Activated CD4-positive, alpha-beta T cell treated with anti-CD3 and anti-CD28 coated beads for 24 hours (primary cell): ENCODE measurements at places on chromosomes 6 and 20.
A peak's percentile ranks its signal among the peaks of the same experiment; 100 is the strongest.

DNA sequence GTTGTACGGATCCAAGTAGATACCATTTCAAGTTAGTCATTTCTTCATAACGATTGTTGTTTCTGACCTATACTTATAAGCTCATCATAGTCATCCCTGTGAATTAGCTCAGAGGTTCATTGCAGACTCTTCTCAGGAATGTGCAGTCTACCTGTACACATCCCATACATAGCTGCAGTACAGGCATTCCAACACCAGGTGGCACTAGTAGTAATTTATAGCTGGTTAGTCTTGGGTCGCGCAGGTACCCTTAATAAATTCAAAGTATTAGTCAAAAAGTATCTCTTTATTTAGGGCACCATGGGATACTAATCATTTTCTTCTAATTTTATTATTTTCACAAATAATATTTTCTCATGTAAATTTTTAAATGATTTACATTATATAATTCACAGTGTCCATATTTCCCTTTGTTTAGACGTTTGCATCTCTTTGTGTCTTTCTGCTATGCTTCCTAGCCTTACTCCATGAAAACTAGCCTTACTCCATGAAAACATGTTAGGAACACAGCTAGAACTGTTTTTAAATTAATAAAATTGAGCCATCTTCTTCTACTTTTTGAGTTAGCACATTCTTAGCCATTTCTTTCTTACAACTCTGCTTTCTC lies 128.6 kb upstream of the FAM83B start:
- DNase-seq = peak; percentile 16

- DNase-seq = no peak
Measured at GRCh38 chr6:164897523-164898235, 411.7 kb downstream of the C6orf118 start.

- DNase-seq = no peak
Measured at GRCh38 chr20:59966428-59966827, 8.2 kb downstream of the CDH26 start.

GRCh38 chr20:6632187-6632586 lies 135.3 kb upstream of the BMP2 start:
- no peak for DNase-seq

- no peak for DNase-seq
Measured at GRCh38 chr6:99225172-99225571, 124.3 kb downstream of the FAXC start.

DNA sequence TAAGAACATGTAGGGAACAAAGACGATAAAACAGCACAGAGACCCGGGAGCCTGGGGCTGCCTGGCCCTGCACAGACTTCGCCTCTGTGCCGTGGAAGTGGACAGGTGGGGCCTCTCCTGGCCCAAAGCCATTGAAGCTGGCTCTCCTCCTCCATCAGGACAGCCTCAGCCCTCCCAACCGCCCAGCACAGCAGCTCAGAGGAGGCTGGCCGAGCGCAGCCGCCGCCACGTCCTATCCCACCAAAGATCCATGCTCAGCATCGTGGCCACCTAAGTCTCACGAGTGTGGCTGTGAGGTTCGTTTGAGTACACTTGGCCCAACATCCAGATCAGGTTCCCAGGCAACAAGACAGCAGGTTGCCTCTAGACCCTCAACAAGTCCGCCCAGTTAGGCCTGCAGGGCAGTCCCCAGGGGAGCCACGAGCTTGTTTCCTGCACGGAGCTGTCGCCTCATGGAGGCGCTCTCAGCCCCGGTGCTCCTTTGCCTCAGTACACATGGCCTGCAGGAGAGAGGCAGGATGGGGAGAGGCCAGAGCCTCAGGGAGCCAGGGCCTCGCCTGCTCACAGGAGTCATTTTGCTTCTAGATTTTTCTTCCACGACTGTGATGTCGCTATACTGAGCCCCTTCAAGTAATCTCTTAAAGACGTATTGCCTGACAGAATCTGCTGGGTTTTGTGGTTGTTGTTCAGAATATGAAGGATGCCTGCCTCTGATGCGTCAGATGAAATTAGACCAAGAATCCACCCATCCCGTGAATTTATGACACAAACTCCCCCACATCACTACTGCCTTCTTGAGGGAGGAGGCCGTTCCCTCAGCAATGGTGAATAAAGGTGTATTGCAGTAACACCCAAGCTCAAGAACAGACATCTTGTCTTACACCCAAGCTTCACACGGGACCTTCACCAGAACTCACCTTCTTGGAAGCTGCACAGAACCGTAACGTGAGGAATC lies 102.7 kb downstream of the RNASET2 start:
- DNase-seq = no peak

GRCh38 chr6:37171970-37172812 lies 2.2 kb downstream of the PIM1 start:
- peak; percentile 84 for DNase-seq

DNA sequence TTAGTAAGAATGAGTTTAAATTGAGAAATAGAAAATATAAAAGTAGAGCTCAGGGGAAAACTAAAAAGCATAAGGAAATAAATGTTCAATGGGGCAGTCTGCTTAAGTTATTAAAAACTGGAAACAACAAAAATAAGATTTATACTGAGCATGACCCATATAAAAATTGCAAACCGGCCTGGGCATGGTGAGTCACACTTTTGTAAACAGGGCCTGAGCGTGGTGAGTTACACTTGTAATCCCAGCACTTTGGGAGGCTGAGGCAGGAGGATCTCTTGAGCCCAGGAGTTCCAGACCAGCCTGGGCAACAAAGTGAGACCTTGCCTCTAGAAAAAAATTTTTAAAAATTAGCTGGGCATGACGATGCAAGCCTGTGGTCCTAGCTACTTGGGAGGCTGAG lies 74.6 kb downstream of the TMEM244 start:
- DNase-seq = no peak

DNA sequence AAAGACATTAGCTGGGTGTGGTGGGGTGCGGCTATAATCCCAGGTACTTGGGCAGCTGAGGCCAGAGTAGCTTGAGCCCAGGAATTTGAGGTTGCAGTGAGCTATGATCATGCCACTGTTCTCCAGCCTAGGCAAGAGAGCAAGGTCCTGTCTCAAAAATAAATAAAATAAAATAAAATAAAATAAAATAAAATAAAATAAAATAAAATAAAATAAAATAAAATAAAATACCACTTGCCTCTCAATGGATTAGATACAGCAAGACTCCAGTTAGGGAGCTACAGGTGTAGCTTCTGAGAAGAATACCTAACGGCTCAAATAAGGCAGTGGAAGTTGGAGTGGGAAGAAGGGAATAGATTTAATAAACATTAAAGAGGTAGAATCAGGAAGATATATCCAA lies 13.7 kb upstream of the PAK5 start:
- DNase-seq = no peak

DNA sequence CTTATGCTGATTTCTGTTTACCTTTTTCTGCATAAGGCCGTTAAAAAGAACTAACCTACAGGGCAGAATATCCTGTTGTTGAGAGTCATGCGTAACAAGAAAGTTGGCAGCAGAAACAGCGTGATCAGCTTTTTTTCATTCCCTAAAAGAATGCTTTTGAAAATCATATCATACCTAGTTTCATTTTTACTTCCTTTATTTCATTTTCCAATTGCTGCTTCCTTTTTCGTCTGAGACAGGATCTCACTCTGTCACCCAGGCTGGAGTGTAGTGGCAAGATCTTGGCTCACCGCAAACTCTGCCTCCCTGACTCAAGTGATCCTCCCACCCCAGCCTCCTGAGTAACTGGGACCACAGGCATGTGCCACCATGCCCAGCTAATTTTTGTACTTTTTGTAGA lies 4.1 kb downstream of the CALHM6 start:
- DNase-seq = no peak

DNA sequence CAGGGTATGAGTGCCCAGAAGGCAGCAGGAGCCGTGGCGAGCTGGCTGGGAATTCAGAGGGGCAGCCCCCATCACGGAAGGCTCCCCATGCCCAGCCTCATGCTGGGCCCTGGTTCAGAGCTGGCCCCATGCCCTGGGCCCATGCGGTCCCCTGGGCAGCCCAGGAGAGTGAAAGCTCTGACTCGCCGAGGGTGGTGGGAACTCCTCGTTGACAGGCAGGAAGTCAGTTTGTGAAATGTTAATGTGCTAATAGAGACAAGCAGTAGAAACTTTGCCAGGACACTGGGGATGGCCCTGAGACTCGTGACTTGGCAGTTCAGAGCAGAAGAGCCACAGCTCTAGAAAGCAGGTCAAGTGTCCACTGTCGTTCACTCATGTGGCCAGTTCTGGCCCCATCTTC lies 353.0 kb downstream of the TAF4 start:
- DNase-seq = no peak

DNA sequence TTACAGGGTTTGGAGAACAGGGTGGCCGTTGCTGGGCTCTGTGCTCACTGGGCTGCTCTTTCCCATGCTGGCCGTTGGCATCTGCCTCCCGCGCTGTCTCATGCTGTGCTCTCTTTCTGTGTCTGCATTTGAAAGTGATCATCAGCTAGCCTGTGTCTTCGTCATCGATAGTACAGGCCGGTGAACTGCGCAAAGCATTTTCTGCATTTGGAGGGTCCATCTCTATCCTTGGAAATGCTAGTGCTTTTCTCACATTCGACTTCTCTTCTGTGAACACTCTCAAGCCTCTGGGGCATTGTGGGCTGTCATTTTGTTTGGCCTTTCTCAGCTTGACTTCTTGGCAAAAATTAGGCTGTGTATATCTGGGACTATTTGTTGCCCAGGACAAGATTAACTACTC lies 6.8 kb upstream of the SNHG17 start:
- no peak for DNase-seq

- no peak for DNase-seq
Measured at GRCh38 chr20:16771213-16771612, 23.1 kb downstream of the OTOR start.

DNA sequence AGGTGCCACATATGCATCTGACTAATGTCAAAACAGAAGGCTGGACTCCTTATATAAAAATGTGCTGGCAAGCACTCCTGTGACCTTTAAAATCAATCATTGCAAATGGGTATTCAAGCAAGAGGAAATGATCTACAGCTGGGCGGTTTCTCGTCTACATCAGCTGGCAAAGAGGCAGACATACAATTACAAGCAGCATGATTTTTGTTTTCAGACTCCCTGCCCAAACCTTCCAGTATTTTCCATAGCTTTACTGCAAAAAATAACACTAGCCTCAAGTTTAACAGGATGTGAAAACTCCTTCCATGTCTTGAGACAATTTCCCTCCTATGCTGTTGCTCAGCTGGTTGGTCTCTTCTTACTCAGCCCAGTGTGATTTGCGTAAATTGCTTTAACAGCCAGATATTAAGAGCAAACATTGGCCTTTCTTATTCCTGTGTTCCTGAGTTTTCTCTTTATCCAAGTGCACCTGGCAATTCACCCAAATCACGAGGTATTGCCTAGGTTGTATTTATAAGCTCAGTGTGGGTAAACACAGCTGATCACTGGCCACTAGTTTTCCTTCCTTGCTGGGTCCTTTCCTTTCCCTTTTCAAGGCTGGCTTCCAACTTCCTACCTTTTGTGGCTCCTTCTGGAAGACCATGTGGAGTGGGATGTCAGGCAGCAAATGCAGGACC lies 130.4 kb downstream of the MOXD1 start:
- no peak for DNase-seq

GRCh38 chr20:539191-539590 lies 4.4 kb downstream of the CSNK2A1 start:
- no peak for DNase-seq

GRCh38 chr6:5173810-5174209 lies 86.9 kb downstream of the LYRM4 start:
- no peak for DNase-seq

DNA sequence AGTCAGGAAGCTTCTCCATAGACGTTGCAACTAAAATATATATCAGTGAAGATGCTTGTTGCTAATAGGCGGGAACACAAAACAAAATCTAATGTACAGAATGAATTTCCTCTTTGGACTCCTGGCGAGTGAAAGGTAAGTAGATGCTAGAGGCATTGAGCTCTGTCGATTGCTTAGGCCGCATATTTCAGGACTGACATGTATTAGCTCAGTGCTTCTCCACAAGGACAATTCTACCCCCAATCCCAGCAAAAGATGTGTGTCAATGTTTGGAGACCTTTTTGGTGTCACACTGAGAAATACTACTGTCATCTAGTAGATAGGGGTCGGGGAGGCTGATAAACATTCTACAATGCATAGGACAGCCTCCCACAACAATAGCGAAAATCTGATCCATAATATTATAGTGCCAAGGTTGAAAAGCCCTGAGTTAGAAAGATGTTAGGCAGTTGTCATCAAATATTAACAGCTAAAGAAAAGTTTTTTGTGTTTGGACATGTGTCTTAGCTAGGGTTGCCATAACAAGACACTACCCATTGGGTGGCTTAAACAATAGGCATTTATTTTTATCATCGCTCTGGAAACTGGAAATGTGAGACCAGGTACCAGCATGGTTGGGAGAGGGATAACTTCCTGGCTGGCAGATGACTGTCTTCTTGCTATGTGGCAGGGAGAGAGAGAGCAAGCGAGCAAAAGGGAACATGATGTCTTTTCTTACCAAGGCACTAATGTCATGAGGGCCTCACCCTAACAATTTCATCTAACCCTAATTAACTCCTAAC lies 48.0 kb upstream of the BCAS1 start:
- no peak for DNase-seq

- no peak for DNase-seq
Measured at GRCh38 chr6:97674802-97675201, 391.8 kb upstream of the MMS22L start.

GRCh38 chr20:42074944-42075343 lies 456.8 kb upstream of the CHD6 start:
- no peak for DNase-seq

DNA sequence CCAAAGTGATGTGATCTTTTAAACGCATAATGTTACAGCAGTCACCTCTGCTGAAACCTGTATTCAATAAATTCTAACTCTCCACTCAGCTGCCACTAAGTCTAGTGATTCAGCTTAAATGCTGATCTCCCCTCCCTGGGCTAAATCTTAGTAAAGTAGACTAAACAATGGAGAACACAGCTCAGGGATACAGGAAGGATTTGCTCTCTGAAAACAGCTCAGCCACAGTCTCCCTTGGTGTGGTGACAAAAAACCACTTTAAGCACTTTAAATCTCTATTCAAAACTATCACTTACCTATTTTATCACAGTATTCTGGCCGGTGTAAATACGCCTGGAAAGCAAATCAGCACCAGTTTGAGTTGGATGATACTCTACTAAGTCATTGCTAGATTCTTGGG lies 130.6 kb downstream of the RFX6 start:
- DNase-seq = no peak

GRCh38 chr6:156790711-156791319 lies 13.6 kb downstream of the ARID1B start:
- no peak for DNase-seq

- DNase-seq = no peak
Measured at GRCh38 chr20:50188879-50189680, 1.6 kb upstream of the CEBPB start.

DNA sequence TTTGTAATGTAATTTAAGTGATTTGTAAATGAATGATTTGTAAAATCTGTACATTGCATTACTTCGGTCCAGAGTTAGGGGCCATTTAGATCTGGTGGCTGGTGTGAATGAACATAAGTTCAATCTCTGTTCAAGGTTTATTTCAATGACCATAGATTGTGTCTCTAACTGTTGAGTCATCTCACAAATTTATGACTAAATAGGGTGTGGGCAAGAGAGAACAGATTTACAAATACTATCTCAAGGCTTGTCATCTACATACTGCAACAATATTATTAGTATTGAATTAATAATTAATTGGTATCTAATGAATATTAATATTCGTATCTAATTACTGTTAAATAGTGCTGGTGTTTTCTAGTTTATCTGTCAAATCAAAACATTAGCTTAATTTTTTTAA lies 115.3 kb upstream of the EDN1 start:
- no peak for DNase-seq

- DNase-seq = no peak
Measured at GRCh38 chr20:10280018-10280908, 61.6 kb downstream of the SNAP25 start.

- DNase-seq = peak; percentile 42
Measured at GRCh38 chr6:12289365-12289919, 719 bp upstream of the EDN1 start.

GRCh38 chr6:17851001-17851719 lies 136.3 kb downstream of the KIF13A start:
- DNase-seq = no peak
